Ammon's horn (tissue), 1 donor: ENCODE measurements at places on chromosomes 3 and 15.

DNA sequence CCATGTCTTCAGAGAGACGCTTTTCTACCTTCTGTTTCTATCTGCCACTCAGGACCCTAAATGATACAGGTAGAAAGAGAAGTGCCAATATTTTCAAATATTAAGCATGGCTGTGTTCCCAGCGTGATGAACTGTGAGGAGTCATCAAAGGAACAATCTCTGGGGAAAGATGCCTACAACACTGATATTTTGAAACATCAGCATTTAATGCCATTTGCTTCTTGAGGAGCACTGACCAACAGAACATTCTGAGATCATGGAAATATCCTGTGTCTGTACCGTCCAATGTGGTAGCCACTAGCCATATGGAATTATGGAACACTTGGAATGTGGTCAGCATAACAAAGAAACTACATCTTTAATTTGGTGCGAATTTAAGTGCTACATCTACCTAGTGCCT is 117.9 kb upstream of the COL6A5 start:
- DNase-seq, result no peak

GRCh38 chr3:16484984-16485383 is 28.5 kb downstream of the RFTN1 start:
- DNase-seq, result no peak

GRCh38 chr3:45332901-45333407 is 55.4 kb upstream of the LARS2 start:
- no peak for DNase-seq

GRCh38 chr3:33803894-33804526 is 5.6 kb downstream of the PDCD6IP start:
- no peak for DNase-seq

DNA sequence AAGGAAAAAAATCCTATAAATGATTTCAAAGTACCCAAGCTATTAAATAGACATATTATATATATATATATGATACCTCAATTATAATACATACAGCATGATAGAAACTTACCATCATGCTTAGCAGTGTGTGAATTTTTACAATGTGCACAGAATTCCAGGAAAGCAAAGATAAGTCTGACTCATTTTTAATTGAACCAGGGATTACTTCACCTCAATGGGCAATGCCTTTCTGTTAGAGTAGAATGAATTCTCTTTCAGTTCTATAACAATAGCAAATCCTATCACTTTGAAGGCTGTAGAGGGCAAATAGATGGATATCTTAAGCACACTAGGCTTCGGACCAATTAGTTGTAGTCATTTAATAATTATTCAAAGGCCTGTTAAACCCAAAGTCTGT is 54.8 kb upstream of the P3H2 start:
- DNase-seq, result no peak
